ENCODE measurements at places on chromosomes 3 and 15. TPM values are rescaled to one million over a fixed set of nuclear protein-coding genes. Genes with fewer than 3 reads are reported as not detected.

MTHFS gene
- total RNA-seq, result 32.5 TPM

CCDC39 gene
- not detected for total RNA-seq

CGNL1 gene
- total RNA-seq, result not detected

MYLK gene
- not detected for total RNA-seq

TNNC1 gene
- 14.4 TPM for total RNA-seq

GRCh38 chr3:159852266-159852665 lies 136.4 kb upstream of the IL12A start:
- no peak for DNase-seq
- H3K36me3 ChIP-seq, result no peaks in the 10 kb centered on the region
- no peak overlapping the region for H3K27ac ChIP-seq
- H3K4me3 ChIP-seq, result no peak overlapping the region
- no peaks in the 10 kb centered on the region for H3K4me1 ChIP-seq

DNA sequence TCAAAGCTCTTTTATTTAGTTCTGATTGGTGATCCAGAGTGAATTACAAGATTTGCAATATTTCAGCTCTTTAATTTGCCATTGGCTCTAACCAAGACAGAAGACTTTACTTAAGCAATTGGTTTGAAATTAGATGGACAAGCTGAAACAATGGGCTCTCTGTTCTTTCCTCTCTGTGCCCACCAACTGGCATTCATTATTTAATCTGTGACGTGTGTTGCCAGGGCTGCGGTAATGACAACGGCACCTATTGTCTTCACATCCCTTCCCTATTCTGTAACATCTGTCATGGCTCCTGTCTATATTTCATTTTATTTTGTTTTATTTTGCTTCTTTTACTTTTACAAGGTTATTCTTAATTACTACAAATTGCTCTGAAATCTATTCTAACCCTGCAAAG lies 33.9 kb downstream of the PLD1 start:
- H3K4me1 ChIP-seq, result no peaks in the 10 kb centered on the region
- no peak overlapping the region for H3K27ac ChIP-seq
- H3K27me3 ChIP-seq, result peaks cover 16% of the 10 kb centered on the region
- no peak for DNase-seq

DNA sequence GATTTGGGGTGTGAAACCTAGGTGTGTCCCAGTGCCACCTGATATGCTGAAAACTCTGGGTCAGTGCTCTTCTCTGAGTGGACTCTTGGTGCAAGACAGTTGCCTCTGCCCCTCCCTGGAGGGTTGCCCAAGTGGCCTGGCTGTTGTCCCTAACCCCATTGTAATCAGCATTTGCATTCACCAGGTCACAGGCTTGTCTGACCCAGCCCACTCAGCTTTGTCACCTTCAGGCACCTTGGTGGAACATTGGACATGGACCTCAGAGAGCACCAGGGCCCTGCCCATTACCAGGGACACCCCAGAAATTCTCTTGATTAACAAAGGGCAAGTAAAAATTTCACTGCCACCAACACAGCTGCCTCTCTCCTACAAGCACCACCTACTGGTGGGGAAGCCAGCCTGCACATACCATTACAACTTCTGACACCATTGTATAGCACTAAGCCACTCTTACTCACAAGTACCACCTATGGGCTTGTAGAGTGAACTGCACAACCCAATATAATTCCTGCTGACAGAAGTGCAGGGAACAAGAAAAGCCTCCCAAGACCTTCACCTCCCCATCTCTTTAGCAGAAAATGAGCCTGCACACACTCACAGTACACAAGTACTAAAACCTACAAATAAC lies 324.6 kb downstream of the EPHA6 start:
- no peaks in the 10 kb centered on the region for H3K36me3 ChIP-seq

GRCh38 chr3:165854696-165855095 lies 17.5 kb upstream of the BCHE start:
- no peaks in the 10 kb centered on the region for H3K36me3 ChIP-seq
- no peak for DNase-seq
- no peaks in the 10 kb centered on the region for H3K4me1 ChIP-seq
- no peak overlapping the region for H3K27ac ChIP-seq
- no peaks in the 10 kb centered on the region for H3K27me3 ChIP-seq

- H3K36me3 ChIP-seq, result peaks cover 32% of the 10 kb centered on the region
- no peaks in the 10 kb centered on the region for H3K27me3 ChIP-seq
- peak overlapping the region; percentile 82 for H3K27ac ChIP-seq
- DNase-seq, result peak; percentile 57
These were observed 148.1 kb downstream of the KLHL25 start for GRCh38 chr15:85646538-85647091.

DNA sequence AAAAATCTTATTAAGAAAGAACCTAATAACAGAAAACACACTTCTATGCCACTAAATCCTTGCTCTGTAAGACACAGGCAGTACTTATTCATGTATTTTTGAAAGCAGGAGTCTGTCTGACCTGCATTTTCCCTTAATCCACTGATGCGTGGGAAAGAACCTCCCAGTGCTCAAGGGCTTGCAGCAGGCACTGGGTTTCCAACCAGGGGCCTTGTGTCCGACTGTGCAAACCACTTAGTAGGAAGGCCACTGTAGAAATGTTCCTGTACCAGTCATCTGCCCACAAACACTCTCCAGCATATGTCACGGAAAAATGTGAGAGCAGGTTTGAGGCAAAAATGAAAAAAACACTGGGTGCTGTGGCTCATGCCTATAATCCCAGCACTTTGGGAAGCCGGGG lies 12.4 kb downstream of the CXCR6 start:
- no peak for DNase-seq
- H3K4me3 ChIP-seq, result no peak overlapping the region

DNA sequence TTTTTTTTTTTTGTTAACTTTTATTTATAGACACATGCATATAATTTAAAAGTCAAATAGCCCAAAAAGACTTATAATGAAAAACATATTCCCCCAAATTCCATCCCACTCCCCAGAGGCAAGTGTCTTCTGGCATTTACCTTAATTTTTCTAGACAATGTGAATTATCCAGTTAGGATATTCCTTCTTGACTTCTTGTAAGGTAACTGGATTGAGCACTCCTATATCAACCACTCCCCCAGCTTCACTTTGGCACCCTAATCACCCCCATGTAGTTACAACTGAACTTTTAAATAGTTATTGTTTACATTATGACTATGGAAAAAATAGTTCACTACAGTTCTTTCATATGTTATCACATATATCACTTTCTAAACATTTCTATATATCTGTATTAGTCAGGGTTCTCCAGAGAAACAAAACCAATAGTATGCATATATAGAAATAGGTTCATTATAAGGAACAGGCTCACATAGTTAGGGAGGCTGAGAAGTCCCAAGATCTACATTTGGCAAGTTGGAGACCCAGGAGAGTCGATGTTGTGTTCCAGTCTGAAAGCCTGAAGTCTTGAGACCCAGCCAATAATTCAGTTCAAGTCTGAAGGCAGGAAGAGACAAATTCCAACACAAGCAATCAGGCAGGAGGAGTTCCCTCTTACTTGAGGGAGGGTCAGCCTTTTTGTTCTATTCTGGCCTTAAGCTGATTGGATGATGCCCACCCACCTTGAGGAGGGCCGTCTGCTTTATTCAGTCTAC lies 175.8 kb downstream of the THSD4 start:
- H3K36me3 ChIP-seq, result no peaks in the 10 kb centered on the region
- peaks cover 20% of the 10 kb centered on the region for H3K27me3 ChIP-seq
- H3K27ac ChIP-seq, result peak overlapping the region; percentile 11
- H3K4me3 ChIP-seq, result no peak overlapping the region

DNA sequence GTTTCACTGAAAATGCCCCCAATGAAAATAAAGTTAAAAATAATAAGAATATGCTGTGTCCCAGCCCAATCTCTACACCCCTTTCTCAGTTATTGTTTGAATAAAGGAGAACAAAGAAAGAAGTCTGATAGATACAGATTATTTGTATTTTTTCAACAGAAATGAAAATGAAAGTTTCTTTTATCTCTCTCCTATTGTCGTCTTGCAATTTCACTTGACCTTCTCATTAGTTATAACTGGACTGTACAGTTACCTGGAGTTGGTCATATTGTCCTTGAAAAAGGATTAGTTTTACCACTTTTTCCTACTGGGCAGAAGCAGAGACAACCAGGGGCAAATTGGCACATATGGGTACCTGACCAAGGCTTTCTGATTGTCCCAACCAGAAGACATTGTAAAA lies 440.0 kb downstream of the PDCD6IP start:
- no peaks in the 10 kb centered on the region for H3K27me3 ChIP-seq
- DNase-seq, result no peak
- H3K4me1 ChIP-seq, result no peaks in the 10 kb centered on the region

DNA sequence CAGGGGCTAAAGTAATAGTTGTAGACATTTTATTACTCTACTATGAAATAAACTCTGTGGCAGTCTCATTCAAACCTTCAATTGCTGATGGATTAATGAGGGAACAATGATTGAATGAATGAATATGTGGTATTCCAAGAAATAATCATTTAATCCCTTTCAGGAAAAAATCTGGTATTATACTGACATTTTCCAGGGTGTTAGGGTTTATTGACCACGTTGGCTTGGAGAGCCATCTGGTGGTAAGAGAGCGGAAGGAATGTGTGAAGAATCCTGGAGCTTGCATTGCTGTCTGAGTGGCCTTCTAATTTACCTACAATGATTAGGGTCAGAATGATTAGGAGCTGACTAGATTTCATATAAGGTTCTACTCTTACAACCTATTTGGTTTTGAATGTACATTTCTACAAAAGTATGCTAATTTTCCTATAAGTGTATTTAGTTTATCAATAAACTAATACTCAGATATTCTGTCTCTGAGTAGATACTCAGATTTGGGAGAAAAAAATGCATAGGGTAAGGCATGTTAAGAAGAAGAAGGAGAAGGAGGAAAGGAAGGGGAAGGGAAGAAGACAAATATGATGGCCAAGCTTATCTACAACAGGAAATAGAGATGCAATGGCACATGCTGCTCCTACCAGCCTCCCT lies 249.9 kb downstream of the ROBO1 start:
- no peak for DNase-seq
- no peaks in the 10 kb centered on the region for H3K36me3 ChIP-seq
- H3K27ac ChIP-seq, result no peak overlapping the region
- no peak overlapping the region for H3K4me3 ChIP-seq

DNA sequence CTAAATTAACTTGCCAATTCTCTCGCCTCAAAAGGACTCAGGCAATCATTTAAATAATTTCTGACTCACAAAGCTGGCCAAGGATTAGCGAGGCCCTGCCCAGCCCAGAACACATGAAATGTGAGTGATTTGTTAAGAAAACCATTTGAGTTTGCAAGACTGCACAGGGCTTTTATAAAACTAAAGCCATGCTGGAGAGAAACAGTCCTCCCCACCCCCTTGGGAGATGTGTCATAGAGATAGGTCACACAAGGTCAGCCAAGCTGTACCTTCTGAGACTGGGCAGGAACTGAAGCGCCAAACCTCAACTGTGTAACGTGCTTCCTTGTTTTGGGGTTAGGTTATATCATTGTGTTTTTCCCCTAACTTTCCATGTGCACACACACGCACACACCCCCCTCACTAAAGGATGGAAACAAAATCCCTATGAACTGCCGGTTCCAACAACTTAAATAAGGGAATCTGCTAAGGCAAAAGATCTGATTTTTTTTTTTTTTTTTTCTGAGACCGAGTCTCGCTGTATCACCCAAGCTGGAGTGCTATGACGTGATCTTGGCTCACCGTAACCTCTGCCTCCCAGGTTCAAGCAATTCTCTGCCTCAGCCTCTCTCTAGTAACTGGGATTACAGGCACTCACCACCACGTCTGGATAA lies 8.1 kb downstream of the SPATA12 start:
- peak; percentile 7 for DNase-seq
- H3K4me1 ChIP-seq, result peaks cover 9% of the 10 kb centered on the region
- peaks cover 8% of the 10 kb centered on the region for H3K27me3 ChIP-seq
- no peak overlapping the region for H3K27ac ChIP-seq
- H3K4me3 ChIP-seq, result no peak overlapping the region

GRCh38 chr15:74763416-74763815 lies 14.8 kb downstream of the CYP1A2 start:
- no peak overlapping the region for H3K27ac ChIP-seq
- no peak for DNase-seq
- peaks cover 6% of the 10 kb centered on the region for H3K4me1 ChIP-seq
- no peak overlapping the region for H3K4me3 ChIP-seq

DNA sequence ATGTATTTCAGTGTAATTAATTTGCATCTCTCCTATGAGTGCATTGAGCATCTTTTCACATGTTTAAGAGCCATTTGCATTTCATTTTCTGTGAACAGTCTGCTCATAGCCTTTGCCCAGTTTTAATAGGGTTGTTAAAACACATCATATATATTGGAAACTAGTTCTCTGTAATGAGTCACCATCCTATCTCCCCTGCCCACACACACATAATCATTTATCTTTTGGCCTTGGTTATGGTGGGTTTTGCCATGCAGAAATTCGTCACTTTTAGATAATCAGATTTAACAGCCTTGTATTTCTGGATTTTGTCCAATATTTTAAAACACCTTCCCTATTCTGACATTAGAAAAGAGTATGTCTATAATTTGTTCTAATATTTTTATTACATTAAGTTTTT lies 11.9 kb upstream of the CHRM5 start:
- H3K36me3 ChIP-seq, result no peaks in the 10 kb centered on the region
- DNase-seq, result no peak
- H3K4me3 ChIP-seq, result no peak overlapping the region
- H3K27ac ChIP-seq, result no peak overlapping the region

GRCh38 chr15:63226155-63226883 lies 36.9 kb downstream of the RAB8B start:
- H3K36me3 ChIP-seq, result peaks cover 12% of the 10 kb centered on the region
- peak overlapping the region; percentile 68 for H3K4me3 ChIP-seq
- H3K27me3 ChIP-seq, result no peaks in the 10 kb centered on the region
- peaks cover 78% of the 10 kb centered on the region for H3K4me1 ChIP-seq

DNA sequence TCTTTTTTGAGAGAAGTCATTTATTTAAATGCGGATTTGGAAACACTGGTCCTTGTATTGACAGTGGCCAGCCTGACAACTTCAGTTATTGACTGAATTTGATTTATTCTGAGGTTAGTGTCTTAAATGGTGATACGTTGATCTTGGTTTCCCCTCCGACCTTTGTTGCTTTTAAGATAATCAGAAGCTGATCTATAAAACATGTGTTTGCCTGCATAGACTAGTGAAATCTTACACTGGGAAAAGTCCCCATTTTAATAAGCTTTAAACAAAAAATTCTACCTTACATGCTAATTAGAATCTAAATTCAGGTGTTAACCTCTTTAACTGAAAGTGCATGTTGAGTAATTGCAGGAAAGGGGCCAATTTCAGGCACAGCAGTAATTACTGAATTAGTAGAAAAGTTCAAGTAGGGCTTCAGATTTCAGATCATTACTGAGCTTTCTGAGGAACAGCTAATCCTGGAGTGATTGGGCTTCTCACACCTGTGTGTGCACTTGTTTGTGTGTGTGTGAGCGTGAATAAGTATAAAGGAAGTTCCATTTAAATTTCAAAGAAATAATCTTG lies 221.4 kb downstream of the SOX2 start:
- H3K4me3 ChIP-seq, result no peak overlapping the region
- no peaks in the 10 kb centered on the region for H3K36me3 ChIP-seq
- DNase-seq, result no peak
- H3K27ac ChIP-seq, result no peak overlapping the region
- H3K4me1 ChIP-seq, result no peaks in the 10 kb centered on the region

Data from activated T-cell treated with anti-CD3 and anti-CD28 coated beads, Interleukin-2, amount 50 U/mL, for 72 hours (primary cell).